ENCODE measurements at places on chromosomes 5 and 9.

GRCh38 chr5:174098694-174099093 is 53.2 kb downstream of the NSG2 start:
- no peak for DNase-seq

- no peak for DNase-seq
Observed at GRCh38 chr5:138732466-138732865, 20.8 kb upstream of the CTNNA1 start.

GRCh38 chr5:97141031-97141430 is 1.4 kb downstream of the LIX1 start:
- DNase-seq, result no peak

GRCh38 chr9:6925836-6926235 is 168.1 kb downstream of the KDM4C start:
- no peak for DNase-seq
